Epithelial cell of alveolus of lung (primary cell): ENCODE measurements at places on chromosomes 11 and 22. TPM values are rescaled to one million over a fixed set of nuclear protein-coding genes. Genes with fewer than 3 reads are reported as not detected.

The CD151 gene
- total RNA-seq, result 224 and 544 TPM in 2 replicates

The MOGAT2 gene
- total RNA-seq, result not detected in 2 replicates

The C22orf31 gene
- total RNA-seq, result not detected in 2 replicates

The NAV2 gene
- total RNA-seq, result 4.3 and 10.6 TPM in 2 replicates

The GDPD4 gene
- total RNA-seq, result not detected in 2 replicates
